Stimulated activated CD4-positive, alpha-beta T cell treated with anti-CD3 and anti-CD28 coated beads, Interleukin-15, amount 100 ng/mL, for 1 hour (primary cell): ENCODE measurements at places on chromosomes 4 and X.

DNA sequence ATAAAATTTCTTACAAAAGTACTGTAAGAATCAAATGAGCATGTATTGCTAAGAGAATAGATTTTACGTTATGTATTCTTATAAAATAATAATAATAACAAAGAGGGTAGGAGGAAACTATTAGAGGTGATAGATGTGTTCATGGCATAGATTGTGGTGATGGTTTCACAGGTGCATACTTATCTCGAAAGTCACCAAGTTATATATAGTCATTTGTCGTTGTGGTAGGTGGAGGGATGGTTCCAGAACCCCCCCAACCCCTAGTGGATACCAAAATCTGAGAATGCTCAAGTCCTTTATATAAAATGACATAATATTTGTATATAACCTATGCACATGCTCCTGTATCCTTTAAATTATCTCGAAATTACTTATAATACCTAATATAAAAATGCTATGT lies 36.7 kb upstream of the H2AZ1 start:
- DNase-seq = no peak

DNA sequence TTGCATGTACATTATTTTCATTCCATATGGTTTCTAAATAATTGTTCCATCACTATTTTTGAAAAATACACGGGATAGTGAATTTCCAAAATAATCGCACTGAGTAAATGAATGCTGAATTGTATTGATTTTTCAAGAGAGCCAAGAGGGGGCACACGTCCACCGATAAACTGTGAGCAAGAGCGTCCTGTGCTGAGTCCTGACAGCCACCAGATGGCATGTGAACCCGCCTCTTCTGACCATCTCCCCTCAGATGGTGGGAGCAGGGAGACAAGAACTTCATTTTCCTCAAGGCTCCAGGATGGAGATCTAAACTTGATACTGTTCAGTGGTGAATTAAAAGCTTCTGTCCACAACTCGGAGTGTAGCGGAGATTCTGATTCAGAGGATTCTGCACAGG lies 30.6 kb upstream of the IL9R start:
- DNase-seq = no peak

GRCh38 chrX:15797707-15798106 lies 7.4 kb downstream of the ZRSR2 start:
- DNase-seq = no peak

DNA sequence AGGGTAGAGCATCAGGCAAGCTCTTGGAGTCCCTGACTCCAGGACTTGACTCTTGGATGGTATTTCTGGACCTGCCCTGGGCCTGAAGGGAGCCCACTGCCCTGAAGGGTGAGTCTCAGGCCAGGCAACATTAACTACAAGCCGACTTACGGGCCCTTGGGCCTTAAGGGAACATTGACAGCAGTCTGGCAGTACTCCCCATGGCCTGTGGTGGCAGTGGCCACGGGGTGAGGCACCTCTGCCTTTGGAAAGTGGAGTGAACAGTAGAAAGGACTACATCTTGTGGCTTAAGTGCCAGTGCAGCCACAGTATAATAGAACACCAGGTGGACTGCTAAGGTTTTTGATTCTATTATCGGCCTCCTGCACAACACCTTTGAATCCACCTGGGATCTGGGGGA lies 36.3 kb downstream of the SH3BGRL start:
- no peak for DNase-seq

DNA sequence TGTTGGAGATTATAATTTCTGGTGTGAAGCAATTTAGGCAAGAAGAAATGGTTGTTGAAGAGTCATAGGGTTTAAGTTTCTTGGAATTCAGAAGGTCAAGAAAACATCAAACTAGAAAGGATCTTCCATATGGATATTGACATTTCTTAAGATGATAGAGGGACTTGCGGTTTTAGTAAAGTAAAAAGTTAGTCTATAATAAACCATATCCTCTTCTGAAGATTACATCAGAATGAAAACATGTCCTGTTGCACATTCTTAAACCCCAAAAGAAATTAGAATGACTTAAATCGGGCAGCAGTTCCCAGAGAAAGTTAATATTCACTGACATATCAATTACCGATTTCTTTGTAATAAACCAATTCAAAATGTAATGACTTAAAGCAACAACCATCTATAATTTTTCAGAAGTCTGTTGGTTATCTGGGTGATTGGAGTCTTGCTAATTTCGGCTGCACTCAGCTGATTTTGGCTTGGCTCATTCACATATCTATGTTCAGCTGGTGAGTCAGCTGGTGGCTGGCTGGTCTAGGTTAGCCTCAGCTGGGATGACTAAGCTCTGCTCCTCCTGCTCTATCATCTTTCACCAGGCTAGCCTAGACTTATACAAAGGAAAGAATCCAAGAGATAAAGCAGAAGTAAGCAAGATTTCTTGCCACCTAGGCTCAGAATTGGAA lies 24.4 kb upstream of the DYNLT3 start:
- DNase-seq = no peak

- no peak for DNase-seq
Measured at GRCh38 chrX:69162361-69162865, 2.8 kb downstream of the PJA1 start.

GRCh38 chrX:121260596-121261240 lies 213.3 kb downstream of the GLUD2 start:
- DNase-seq = no peak

DNA sequence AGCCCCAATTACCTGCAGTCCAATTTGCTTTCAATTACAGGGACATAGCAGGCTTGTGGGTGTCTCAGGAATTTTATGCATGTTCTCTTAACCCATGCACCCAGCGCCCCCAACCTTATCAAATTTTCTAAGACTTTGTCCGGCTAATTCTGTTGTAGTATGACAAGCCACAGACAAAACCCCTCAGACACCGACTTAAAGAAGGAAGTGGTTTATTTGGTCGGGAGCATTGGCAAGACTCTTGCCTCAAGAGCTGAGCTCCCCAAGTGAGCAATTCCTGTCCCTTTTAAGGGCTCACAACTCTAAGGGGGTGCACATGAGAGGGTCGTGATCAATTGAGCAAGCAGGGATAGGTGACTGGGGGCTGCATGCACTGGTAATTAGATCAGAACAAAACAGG lies 28.7 kb upstream of the IL9R start:
- DNase-seq = no peak
